Esophagus muscularis mucosa (tissue), 4 donors: ENCODE measurements at places on chromosomes 3 and 15. TPM values are rescaled to one million over a fixed set of nuclear protein-coding genes. Genes with fewer than 3 reads are reported as not detected.

CHRNA5 gene
- 0.97 TPM for total RNA-seq

GPR149 gene
- total RNA-seq, result not detected

NUDT16 gene
- 34.1 TPM for total RNA-seq

KLF15 gene
- total RNA-seq, result 84.7 TPM

CAMK2N2 gene
- not detected for total RNA-seq

ZKSCAN7 gene
- 4.2 TPM for total RNA-seq

HGD gene
- total RNA-seq, result 0.69 TPM

SYNM gene
- 2,515 TPM for total RNA-seq

SATB1 gene
- 72.6 TPM for total RNA-seq

CCK gene
- 4.6 TPM for total RNA-seq

EFCC1 gene
- 6.6 TPM for total RNA-seq

SLC15A2 gene
- total RNA-seq, result 0.99 TPM

PIERCE2 gene
- 4.2 TPM for total RNA-seq

- no peak for DNase-seq
Observed at GRCh38 chr3:124916837-124917409, 17.6 kb downstream of the MUC13 start.

GRCh38 chr3:98966862-98967546, 65.5 kb upstream of the DCBLD2 start:
- no peak for DNase-seq

- no peak for DNase-seq
Observed at GRCh38 chr3:90184861-90185260, 1077.4 kb downstream of the EPHA3 start.

- no peak for DNase-seq
Observed at GRCh38 chr3:12705981-12706380, 42.1 kb upstream of the RAF1 start.

GRCh38 chr3:139284221-139284620, 59.6 kb upstream of the MRPS22 start:
- DNase-seq, result no peak

DNA sequence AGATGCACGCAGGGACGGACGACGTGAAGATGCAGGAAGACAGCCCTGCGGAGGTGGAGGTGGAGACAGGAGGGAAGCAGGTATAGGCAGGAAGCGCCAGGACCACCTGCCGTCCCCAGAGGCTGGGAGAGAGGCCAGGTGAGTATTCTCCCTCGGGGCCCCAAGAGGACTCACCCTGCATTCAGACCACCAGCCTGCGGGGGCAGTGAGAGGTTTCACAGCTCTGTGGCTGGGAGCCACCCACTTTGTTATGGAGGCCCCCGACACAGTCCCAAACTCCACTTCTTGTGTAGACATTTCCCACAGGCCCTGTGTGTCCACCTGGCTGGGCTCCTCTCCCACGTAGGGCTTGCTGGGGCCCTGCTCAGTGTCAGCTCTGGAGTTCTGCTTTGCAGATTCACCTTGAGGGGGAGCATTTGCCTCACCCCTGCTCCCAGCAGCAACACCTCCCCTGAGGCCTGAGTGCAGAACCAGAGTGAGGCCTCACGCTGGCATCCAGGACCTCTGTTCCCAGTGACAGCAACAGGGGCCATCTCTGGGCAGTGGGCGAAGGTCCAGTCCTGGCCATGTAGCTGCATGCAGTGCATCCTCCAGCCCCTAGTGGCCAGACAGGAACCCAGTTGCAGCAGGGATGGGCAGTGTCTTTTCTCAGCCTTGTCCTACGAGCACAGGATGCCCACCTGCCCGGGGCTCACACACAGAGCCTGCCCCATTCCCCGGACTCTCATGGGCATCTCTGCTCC, 119.4 kb upstream of the IQSEC1 start:
- no peak for DNase-seq

DNA sequence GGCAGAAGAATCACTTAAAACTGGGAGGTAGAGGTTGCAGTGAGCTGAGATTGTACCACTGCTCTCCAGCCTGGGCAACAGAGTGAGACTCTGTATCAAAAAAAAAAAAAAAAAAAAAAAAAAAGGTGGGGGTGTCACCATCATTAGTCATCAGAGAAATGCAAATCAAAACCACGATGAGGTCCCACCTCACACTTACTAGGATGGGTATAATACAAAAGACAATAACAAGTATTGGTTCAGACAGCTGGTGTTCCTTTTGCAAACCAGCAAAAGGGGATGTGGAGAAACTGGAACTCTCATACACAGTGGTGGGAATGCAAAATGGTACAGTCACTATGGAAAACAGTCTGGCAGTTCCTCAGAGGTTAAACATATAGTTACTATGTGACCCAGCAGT, 78.7 kb upstream of the TSC22D2 start:
- DNase-seq, result no peak

GRCh38 chr15:87736891-87737389, 519.6 kb downstream of the NTRK3 start:
- DNase-seq, result peak; percentile 34

GRCh38 chr15:63452552-63453136, 51.7 kb upstream of the USP3 start:
- DNase-seq, result no peak

DNA sequence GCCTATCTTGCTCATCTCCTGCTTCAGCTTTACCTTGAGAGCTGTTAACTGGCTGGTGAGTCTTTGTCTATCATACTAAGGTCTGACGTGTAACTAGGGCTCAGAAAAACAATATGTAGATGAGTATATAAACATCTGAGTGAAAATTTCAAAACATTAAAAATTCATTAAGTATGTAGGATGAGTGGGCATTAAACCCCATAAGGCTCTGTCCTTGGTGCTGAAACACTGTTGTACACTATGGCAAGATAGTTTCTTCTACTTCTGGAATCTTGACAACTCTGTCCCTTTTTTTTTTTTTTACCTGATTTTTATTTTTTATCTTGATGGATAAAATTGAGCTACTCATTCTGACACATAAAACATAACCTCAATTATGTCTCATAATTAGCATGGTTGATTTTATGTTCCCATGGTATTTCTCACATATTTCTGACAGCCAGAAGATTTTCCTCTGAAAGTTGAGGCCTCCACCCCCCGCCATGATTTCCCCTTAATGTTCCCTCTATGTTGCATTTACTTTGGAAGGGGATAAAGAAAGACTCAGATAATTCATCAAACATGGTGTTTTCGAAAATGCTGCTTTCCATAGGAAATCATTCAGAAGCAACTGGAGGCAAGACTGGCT, 54.3 kb downstream of the DGKG start:
- DNase-seq, result no peak

GRCh38 chr15:71303977-71304376, 188.7 kb downstream of the THSD4 start:
- DNase-seq, result peak; percentile 84

GRCh38 chr15:68643216-68643830, 64.5 kb downstream of the CORO2B start:
- DNase-seq, result no peak

DNA sequence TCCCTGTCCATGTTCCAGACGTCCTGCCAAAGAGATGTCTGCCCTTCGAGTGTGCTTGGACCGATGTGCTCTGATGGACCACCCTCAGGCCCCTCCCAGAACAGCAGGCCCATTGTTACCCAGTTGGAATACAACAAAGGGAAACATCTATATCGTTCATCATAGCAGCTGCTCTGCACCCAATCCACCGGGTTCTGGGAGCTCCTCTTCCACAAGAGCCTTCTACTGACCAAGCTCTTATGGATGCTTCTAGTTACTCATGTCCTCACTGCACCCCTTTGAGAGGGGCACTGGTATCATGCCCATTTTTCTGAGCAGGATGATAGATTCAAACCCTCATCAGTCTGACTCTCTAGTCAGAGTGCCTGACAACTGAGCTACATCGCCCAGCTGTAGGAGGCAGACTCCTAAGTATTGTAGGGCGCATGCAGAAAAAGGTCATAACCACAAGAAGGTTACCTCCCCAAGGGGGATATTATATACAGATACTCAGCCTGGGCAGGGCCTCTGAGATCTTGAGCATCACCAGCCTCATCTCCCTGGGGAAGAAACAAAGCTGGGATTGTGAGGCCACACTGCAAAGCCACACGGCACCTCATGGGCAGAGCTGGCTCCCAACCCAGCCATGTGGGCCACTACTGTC, at the start of gene SSUH2:
Gene SSUH2, minus strand, starts transcription at position 51 of the 643 bp plus-strand sequence. Its CDS starts 40 bp downstream, at position 11.
- DNase-seq, result no peak

DNA sequence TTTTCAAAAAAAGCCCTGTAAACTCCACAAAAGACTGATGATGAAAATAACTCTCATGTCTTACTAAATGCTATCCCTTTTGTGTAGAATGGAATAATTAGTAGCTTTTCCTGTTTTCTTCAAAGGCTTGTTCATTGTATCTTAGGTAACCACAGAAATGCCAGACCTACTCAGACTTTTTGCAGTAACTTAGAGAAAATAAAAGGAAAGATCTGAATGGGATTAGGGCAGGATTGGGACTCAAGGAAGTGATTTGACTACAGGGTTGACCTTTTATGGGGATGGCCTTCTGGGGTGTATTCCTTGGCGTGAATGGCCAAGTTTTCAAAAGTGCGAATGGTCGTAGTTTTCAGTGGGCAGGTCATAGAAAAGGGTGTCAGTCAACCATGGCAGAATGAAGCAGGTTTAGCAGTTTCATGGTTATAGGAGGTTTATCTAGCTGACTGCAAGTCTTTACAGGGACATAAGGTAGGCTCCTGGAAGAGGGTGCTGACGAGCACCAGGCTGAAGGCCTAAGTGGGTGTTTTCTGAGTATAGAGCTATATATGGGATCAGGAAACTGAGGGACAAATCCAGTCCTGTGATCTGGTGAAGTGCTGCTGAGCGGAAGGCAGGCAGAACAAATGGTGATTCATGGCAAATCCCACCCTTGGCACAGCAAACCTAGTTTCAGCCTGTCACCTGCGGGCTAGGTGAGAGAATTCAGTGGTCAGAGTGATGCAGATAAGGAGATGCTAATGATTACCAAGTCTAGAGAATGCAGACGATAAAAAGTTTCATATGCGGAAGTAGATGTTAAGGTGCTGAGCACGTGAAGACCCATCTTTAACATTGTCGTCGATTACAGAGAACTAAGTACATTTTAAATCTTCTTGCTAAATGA, 46.4 kb downstream of the IL1RAP start:
- no peak for DNase-seq

GRCh38 chr15:39738998-39739397, 43.6 kb downstream of the FSIP1 start:
- no peak for DNase-seq

DNA sequence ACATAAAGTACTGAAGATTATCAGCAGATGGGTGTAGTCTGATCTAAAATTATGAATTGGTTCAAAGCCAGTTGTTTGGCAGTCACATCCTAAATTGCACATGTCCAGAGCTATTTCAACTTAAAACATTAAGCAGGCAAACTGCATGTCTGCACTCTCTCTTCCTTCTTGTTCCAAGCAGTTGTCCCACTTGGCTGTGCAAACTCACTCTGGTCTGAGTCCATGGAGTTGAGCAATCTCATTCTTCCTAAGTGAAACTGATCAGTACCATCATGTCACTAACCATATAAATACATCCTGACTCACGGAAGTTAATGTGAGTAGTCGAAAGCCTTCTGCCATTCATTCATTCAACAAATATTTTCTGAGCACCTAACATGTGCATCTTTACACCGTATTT, 353.0 kb downstream of the ROBO1 start:
- DNase-seq, result no peak

DNA sequence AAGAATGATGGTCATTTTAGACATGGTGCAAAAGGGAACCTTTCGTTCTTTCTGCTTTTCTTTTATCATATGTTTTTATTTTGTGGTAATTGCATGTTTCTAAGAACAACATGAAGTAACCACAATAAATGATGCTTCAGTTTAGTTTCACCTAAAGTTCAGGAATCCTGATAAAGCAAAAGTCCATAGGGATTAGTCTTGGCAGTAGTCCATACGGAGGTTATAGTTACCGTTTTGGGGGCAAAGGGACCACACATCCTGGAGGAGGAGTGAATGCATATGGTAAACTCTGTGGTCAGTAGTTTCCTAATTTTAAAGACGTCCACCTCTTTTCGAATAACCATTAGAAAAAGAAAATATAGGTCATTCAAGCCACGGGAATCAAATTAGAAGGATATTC, 141.5 kb downstream of the MCTP2 start:
- no peak for DNase-seq

DNA sequence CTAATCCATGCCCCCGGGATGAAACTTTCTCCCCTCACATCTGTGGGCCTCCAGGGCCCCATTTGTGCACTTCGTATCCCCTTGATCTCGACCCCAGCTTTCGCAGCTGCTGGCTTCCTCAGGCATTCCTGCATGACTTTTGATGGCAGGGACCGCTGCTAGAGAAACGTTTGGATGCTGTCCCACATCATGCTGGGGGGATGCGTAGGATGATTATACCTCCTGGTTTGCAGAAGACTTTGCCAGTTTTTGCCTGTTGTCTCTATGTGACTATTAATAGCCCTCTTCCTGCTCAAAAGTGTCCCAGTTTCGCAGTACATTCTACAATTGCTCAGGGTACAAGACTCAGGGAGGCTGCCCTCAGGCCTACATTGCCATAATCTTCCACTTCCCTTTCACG, 10.4 kb upstream of the KCNAB1 start:
- DNase-seq, result no peak

DNA sequence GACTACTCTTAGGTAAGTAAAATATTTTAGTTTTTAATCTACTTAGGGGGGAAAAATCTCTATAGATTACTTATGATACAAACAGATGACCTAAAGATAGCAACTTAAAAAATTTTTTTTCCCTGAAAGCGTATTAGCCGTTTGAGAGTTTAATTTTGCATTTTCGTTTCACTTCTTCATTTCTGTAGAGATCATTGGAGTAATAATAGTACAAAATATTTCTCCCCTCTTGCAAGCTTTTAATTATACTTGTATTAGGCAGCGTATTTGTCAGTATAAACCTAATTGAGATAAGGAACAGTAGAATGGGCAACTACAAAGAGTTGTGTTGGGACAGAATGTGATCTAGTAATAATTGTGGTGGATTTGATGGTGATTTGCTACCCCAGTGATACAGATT, 10.3 kb downstream of the SKIL start:
- DNase-seq, result no peak
